ENCODE measurements at places on chromosomes 6 and 20. TPM values are rescaled to one million over a fixed set of nuclear protein-coding genes. Genes with fewer than 3 reads are reported as not detected.

Gene RNF39
- not detected for total RNA-seq

Gene BANF2
- not detected for total RNA-seq

Gene PAX1
- total RNA-seq, result not detected

Gene COX4I2
- total RNA-seq, result not detected

Gene TPBG
- total RNA-seq, result 21.4 TPM

Gene OR12D3
- not detected for total RNA-seq

Gene GABRR1
- total RNA-seq, result not detected

Gene NKX2-2
- not detected for total RNA-seq

Gene ARMC2
- total RNA-seq, result 10.0 TPM

Gene SNAP91
- 8.7 TPM for total RNA-seq

Gene RBPJL
- total RNA-seq, result not detected

Gene SLC22A16
- total RNA-seq, result not detected

Gene PROKR2
- total RNA-seq, result not detected

Gene GNAS-AS1
- 3.8 TPM for total RNA-seq

Gene ZSCAN23
- total RNA-seq, result 12.5 TPM

Gene RSPO3
- total RNA-seq, result not detected

Gene IL17F
- not detected for total RNA-seq

Gene ENPP1
- 4.9 TPM for total RNA-seq

Gene HLA-DRB1
- total RNA-seq, result 0.84 TPM

Gene SUMO4
- total RNA-seq, result 1.8 TPM

Gene GMPR
- total RNA-seq, result 0.16 TPM

Gene LIME1
- total RNA-seq, result 16.5 TPM

Gene RIMS1
- total RNA-seq, result 4.5 TPM

Gene ENPP3
- total RNA-seq, result 0.14 TPM

Gene PTPRK
- total RNA-seq, result 30.4 TPM

Gene NAPB
- total RNA-seq, result 14.7 TPM

Gene DNAJC5
- total RNA-seq, result 46.9 TPM

Gene CALHM4
- total RNA-seq, result not detected

Gene EDN1
- total RNA-seq, result not detected

Gene NKX2-4
- not detected for total RNA-seq

Gene TRIM40
- not detected for total RNA-seq

Gene GDAP1L1
- 10.0 TPM for total RNA-seq

Gene SIRT5
- total RNA-seq, result 8.8 TPM
